ENCODE measurements at places on chromosomes 5 and 9.

DNA sequence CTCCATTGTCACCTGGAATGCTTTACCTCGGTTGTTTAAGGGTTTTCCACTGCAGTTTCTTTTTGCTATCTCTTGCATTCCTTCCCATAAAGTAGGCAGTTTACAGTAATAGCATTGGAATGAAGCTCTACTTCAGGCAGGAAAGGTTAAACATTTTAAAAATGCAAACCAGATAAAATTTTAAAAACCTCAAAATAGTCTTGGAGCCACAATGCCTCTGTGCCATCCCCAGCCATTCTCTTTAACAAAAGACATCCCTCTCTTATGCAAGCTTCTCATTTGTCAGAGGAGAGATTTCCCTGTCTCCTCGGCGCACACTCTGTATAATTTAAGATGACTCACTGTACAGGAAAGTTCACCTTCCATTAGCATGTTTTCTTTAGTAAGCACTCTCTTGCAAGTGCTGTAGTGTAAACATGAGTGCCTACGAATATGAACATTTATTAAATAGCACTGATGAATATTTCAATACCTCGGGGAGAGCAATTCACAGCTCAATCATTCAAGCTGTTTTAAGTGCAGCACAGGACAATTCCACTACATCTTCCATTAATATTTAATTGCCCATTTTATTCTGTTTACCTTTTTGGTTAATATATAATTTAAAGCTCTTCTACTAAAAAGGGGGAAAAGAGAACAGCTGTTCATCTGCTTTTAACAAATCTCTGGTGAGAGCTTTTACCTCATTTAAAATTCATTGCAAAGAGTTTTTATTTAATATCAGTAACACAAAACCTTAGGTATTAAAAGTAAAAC lies 343.6 kb downstream of the SPATA31D1 start:
- DNase-seq = no peak

DNA sequence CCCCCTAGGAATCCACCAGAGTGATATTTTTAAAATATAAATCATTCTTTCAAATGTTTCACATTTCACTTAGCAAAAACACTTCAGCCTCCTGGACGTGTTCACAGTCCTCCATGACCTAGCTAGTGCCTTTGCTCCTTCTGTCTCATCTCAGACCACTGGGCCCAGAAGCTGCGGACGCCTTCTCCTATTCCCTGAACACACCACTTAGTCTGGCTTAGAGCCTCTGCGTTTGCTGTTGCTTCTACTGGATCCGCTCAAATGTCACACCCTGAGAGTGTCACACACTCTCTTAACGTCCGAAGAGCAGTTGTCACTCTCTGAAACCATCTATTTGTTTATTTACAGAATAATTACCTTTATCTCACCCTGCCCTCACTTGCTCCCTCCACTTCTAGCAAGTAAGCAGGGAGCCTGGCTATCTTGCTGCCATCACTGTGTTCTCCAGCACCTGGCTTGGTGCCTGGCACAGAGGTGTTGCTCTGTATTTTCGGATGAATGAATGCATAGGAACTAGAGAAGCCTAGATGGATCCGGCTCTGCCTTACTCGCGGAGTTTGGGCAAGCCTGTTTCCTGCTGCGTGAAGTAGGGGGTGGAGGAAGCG lies 1.2 kb upstream of the GRK6 start:
- no peak for DNase-seq

- no peak for DNase-seq
These were observed 1.0 kb downstream of the RIOK2 start for GRCh38 chr5:97181856-97182545.

GRCh38 chr9:9319007-9319406 lies 1293.8 kb downstream of the PTPRD start:
- DNase-seq = no peak

GRCh38 chr9:36676778-36677485 lies 104.2 kb downstream of the MELK start:
- no peak for DNase-seq

DNA sequence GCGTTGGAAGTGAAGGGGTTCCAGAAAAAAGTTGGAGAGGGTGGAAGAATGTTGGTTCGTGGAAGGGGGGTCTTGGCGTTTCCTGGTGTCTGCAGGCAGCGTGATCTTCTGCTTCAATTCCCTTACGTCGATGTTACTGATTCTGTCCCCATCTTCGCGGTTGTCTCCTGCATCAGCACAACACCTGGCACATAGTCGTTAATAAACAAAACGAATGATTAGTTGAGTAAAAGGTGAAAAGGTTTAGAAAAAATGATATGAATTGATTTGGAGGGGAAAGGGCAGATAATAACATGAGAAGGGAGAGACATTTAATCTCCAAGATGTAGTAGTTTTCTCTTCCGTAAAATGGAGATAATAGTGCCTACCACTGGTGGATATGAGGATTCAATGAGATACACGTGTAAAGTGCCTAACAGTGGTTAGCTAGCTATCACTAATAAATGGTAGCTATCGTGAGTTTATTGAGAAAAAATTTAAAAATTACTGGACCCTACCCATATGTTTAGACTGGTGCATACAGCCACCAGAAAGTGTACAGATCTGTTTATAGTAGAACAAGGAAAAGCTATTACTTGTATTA lies 556 bp downstream of the MTREX start:
- no peak for DNase-seq

GRCh38 chr9:138075496-138075895 lies 197.9 kb downstream of the CACNA1B start:
- no peak for DNase-seq

- DNase-seq = no peak
These were observed 319.8 kb downstream of the HCN1 start for GRCh38 chr5:45376417-45376816.

Data from T1000 (cell line).